ENCODE measurements at places on chromosomes 7 and 10.

DNA sequence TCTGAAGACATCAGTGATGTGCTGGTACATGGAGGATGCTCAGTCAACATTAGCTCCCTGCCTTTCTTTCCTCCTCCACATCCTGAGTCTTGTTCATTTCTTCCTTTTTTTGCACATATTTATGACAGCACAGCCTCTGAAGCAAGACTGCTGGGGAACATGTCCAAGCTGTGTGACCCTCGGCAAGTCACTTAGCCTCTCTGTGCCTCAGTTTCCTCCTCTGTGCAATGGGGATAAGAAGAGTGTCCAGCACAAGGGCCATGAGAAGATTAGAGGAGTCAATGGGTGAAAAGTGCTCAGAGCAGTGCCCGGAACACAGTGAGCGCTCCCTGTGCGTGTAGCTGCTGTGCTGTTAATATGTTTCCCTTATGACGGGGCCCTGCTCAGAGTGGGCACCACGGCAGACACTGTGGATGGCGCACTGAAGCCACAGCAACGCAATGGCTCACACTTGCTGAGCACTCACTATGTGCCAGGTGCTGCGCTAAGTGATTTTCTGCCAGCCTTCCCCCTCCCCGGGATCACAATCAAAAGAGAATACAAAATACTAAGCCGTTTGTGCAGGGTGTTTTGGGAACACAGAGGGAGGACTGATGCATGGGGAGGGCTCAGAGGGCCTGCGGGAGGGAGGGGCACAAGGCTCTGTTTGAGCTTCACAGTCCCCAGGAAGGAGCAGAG, 28.7 kb downstream of the ZCCHC24 start:
- DNase-seq: no peak

GRCh38 chr10:10730471-10731043, 287.1 kb upstream of the CELF2 start:
- DNase-seq: no peak

DNA sequence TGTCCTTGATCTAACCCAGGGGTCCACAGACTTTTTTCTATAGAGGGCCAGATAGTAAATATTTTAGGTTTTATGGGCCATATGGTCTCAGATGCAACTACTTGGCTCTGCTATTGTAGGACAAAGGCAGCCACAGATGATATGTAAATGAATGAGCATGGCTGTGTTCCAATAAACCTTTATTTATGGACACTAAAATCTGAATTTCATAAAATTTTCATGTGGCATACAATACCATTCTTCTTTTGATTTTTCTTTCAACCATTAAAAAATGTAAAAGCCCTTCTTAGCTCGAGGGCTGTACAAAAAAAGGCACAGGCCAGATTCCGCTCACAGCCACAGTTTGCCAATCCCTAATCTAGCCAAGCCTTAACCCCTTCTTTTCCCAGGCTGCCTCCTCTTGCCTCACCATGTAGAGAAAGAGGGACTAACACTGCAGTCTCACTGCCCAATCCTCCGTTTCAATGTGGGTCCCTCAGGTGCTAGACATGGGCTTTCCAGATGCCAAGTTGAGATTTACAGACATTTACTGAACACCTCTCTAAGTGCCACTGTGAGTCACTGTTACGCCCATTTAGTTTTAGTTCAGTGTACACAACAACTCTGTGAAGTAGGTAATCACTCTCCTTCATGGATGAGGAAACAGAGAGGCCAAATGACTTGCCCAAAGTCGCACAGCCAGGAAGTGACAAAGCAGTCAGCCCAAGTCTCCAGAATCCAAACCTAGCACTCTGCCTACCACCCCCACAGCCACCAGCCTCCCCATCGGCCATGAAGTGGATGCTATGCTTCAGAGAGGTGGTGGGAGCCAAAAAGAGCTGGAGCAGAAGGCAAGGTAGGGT, 132.6 kb upstream of the PDLIM1 start:
- no peak for DNase-seq

- no peak for DNase-seq
Observed at GRCh38 chr10:97083228-97083829, 102.4 kb downstream of the SLIT1 start.

DNA sequence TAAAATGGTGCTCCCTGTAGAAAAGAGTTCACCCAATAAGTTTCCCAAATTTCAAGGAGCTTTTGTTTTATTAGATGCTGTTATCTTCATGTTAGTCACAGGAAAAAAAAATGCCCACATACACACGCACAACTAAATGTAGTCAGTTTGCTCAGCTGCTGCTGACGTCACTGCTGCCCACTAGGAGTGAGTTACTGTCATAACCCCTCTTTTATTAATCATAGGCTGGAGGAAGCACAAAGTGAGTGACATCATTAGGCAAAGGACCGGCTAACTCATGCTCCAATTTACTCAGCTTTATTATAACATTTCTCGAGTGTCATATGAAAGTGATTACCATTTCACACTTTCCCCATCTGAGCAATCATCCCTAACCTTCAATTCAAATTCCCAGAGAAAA, 6.7 kb upstream of the INHBA start:
- DNase-seq: no peak

DNA sequence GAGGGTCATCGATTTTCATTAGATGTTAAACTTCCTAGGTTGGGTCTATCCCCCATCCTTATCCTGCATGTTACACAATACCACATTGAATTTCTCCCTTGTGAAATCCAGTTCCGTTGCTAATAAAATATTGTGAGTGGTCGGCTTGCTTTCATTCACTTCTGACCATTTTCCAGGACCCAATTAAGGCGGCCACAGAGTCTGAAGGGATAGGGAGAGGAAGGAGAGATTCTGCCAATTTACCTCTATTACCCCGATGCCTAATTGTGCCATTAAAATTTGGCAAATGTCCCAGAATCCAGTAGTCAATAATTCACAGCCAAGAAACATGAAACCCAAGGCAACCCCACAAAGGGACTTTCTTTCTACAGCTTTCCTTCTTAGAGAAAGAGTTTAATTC, 129.9 kb downstream of the IPMK start:
- DNase-seq: no peak

DNA sequence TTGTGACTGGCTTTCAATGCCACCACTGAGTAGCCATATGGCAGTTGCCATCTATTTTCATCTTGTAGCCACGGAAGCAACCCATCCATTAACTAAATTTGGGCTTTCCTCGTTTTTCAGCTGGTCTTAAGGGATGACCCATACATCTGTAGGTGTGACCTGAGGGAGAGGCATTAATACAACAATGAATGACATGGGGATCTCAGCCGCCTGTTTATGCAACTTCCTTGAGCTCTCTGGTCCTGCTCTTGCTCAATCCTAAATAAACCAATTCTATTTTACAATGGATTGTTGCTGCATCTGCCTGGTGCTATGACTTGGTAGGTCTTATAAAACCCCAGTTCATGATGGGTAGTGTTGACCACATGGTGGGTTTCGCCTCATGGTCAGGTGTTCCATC, 21.9 kb upstream of the ADAM22 start:
- no peak for DNase-seq

DNA sequence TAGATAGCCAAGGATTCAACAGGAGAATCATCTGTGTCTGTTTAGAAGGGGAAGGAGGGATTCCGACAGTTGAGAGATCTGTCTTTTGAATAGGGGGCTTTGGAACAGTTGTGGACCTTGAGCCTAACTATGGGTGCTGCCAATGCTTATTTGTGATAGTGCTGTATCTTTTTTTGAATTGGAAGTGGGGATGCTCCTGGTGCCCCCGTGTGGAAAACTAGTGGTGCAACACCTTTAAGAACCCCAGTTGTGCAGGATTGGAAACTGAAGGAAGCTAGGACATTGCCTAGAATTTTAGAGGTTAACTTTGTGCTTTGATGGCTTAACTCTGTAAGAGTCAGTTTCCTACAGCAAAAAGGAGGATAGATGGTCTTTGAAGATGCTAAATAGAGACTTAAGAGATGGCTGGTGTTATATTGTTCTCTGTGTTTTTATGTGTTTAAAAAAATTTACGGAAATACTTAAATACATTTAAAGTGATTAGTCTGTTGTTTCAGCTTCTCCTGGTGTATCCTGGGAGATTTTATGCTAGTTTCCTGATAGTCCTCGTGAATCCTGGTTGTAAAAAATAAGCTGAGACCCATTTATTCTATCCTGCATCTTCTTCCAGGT, 69.3 kb downstream of the AP3M1 start:
- peak; percentile 27 for DNase-seq

DNA sequence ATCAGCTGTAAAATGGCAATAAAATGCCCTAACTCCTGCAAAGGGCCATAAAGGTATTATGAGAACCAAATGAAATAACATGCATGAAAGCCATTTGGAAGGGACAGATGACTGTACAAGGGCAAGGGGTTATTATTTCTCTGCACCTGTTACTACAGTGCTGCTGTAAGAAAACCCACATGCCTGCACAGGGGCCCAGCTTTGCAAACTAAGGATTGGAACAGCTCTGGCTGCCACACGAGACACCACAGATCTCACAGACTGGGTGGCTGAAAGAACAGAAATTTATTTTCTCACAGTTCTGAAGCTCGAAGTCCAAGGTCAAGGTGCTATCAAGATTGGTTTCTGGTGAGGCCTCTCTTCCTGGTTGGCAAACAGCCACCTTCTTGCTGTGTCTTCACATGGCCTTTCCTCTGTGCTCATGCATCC, 409.0 kb upstream of the NRP1 start:
- no peak for DNase-seq

GRCh38 chr7:155750255-155751125, 61.8 kb downstream of the SHH start:
- DNase-seq: no peak

GRCh38 chr7:121372376-121373010, 23.6 kb downstream of the FAM3C start:
- no peak for DNase-seq

- no peak for DNase-seq
Observed at GRCh38 chr7:120274899-120275298, 1.9 kb downstream of the KCND2 start.

DNA sequence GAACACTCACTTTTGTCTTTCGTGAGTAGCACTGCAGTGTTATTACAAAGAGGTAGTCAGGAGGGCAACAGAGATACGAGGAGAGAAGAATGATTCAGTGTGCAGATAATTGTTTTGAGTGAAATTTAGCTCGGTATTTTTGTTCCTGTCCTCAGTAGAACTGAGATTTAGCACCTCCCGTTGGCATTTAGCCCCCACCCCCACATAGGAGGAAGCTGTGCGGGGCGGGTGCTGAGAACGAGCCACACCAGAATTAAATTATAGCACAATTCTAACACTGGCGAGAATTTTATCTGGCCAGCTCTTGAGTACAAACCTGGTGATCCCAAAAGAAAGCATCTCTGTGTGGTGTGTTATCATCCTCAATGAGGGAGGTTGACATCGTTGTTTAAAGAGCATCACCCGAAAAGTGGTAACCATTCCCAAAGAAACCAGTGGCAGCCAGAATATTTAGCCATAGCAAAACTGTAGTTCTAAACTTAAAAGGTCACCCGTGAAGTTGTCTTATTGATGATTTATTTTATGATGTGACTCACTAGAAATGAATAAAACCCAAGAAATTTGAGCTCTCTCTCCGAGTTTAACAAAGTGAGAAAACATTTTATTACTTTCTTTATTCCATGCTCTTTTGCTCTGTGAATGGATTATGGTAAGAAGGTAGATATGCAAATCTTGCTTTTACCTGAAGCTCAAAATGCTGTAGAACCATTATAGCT, 612.2 kb downstream of the SUGCT start:
- no peak for DNase-seq

- no peak for DNase-seq
Observed at GRCh38 chr7:110867771-110868170, 223.2 kb upstream of the LRRN3 start.

DNA sequence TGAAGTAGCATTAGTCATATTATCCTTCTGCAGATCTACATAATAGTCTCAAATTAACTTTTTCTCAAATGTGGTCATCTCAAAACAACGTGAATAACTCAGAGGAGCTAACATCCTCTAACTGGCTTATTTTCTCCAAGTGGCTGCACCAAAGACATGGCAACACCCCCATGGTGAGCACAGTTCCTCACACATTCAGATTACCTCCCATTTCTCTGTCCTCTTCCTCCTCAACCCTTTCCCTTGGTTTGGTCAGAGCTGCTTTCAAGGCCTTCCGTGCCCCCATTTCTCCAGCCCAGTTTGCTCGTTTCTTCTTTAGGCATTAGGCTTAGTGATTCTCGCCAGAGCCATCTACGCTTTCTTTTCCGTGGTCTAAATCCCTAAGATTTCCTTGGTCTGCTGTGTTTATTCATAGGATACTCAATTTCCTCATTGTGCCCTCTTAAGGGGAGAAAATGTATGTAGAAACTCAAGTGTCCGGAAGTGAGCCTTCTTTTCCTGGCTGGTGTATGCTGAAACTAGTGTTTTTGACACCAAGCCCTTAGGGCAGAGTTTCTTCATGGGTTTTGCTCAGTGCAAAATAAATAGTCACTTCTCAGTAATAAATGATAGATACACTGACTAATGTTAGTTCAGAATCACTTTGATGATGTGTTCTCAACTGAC, 2.6 kb downstream of the MET start:
- DNase-seq: no peak

DNA sequence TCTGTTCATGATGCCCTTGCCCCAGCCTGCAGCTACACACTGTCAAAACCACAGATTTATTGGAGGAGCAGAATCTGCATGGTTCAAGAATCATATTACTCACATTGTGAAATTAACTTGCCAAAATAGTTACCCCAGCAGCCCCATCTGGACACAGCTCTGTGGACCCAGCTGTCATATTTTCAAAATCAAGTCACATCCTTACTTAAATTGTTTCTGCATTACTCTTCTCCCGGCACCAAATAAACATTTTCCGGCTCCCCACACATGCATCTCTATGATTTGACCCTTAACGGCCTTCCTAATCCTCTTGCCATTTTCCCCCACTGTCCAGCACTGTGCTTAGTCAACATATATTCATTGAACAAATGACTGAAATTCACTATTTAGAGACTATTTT, 43.8 kb upstream of the GPR26 start:
- no peak for DNase-seq

GRCh38 chr7:41571573-41571972, 131.3 kb downstream of the INHBA start:
- no peak for DNase-seq

DNA sequence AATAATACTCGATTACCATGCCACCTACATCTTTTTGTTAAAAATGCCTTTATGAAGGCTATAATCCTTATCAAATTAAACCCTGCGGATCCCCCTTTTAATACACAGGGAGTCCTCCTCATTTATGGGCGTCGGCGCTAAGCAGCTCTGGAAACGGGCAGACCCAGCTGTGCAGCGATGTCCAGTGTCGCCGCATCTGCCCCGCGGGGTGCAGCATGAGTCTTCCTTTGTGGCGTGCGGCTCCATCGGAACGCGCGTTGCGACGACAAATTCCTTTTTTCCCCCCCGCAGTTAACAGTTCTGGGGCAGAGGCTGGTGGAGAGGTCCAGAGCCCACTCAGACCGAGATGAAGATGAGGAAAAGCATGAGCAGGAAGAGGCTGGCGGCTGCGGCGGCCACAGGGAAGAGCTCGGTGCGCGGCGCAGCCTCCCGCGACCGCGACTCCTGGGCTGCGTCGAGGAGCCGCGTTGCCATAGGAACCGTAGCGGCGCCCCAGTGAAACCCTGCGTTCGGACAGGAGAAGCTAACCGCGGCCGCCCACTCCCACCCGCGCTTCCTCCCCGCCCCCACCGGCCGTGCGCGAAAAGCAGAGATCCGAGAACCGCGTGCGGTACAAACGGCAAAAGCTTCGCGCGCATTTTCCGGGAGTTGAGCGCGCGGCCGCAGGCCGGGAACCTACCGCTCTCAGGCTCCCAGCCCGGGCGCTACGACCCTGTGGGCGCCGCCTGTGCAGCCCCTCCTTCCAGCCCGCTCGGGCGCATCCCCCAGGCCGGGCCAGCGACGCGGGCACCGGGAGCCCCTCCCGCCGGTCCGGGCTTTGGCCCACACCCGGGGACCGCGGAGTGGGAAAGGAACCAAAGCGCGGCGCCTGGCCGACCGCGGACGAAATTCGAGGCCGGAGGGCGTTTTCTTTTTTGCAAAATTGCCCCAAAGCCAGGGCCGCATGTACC, 130.6 kb downstream of the SPAG6 start:
- peak; percentile 47 for DNase-seq

All from T-helper 2 cell treated with Interferon-gamma antibody and Interleukin-4, amounts not matched to agents 5 μg/mL and 100 μg/mL, for 36 hours (primary cell).